ENCODE measurements at places on chromosomes 5 and 9.

DNA sequence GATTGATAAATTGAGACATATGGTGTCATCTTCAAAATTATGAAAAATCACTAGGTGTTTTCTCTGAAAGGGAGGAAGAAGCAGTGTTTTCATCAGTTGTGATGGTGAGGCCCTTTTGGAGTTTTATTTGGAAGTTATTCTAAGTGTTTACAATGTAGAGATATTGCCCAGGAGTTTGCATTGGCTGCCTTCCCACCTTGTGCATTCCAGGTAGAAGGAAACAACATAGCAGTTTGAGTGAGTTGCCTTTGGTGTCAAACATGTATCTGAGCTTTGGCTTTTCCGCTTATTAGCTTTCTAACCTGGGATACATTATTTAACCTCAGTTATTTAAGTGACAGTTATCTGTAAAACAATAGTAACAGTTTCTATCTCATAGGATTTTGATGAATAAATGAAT, 122.5 kb downstream of the SCAMP1 start:
- no peak for DNase-seq

- no peak for DNase-seq
Observed at GRCh38 chr9:129457325-129457779, 163.5 kb downstream of the C9orf50 start.

GRCh38 chr5:1512541-1513291, 11.0 kb downstream of the LPCAT1 start:
- DNase-seq = no peak

GRCh38 chr5:36033486-36033885, 33.2 kb downstream of the UGT3A2 start:
- DNase-seq = no peak

- no peak for DNase-seq
Observed at GRCh38 chr9:114416906-114417305, 29.1 kb upstream of the AKNA start.

DNA sequence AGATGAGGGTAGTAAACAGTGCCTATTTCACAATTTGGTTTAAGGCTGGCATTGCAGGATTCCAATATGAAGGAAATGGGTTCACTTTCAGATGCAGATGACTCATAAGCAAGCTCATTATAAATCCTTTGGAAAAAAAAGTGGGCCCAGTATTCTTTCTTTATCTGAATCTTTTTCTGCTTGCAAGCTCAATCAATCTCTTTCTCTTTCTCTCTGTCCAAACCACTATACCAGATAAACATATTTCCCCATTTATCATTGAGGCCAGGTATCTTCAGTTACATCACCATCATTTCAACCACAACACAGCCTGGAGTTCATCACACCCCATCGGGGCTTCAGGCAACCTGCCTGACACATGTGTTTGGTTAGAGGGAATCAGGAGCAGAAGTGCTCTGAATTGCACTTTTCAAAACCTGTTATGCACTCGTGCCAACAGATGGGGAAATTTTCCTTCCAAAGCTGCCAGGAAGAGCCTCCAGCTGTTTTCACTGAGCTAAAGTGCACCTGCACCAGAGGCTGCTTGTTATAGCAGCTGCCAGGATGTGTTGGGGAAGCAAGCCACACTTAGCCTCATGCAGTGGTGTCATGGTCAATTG, 30.0 kb upstream of the MAMDC2 start:
- no peak for DNase-seq

- DNase-seq = no peak
Observed at GRCh38 chr5:53392073-53392472, 88.4 kb upstream of the FST start.

GRCh38 chr9:127064335-127064734, 58.1 kb downstream of the ANGPTL2 start:
- no peak for DNase-seq

DNA sequence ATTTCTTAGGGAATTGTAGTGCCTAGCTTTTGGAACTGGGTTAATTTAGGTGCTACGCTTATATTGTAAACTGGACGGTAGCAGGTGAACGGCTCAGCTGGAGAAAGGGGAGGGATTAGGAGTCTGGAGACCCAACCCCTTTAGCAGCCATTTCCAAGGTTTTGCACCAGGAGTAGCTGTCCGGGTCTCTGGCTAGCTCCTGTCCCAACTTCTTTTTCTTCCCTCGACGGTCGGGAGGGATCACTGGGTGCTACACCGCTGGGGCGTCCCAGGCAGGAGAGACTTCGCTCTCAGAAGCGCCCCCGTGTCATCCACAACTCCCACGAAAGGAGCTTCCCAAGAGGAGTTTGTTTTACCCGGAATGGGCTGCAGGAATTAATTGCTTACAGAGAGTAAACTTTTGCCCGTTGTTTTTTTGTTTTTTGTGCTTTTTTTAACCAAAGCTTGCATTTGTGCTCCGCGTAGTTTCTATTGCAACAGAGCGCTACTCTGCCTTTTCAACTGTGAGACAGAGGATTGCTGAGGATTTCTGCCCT, 1640.9 kb upstream of the C9orf72 start:
- DNase-seq = no peak

GRCh38 chr5:109390188-109390587, 19.6 kb downstream of the PJA2 start:
- DNase-seq = no peak

- no peak for DNase-seq
Observed at GRCh38 chr5:433836-434235, 9.1 kb upstream of the EXOC3 start.

DNA sequence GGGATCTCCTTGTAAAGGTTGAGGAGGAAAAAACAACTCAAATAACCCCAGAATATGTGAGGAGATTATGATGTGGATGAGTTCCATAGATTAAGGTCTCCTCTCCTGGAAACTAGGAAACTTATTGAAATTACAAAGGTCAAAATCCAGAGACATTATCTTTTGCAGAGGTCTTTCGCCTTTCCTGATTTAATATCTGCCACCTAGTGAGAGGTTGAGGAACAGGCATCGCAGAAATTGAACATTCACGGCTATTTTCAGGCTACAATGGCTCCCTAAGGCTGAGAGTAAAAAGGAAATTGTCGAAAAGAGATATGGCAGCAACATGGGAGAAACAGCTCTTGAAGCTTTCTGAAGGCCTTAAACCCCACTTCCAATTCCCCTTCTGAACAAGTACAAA, 127.5 kb upstream of the PLCXD3 start:
- no peak for DNase-seq

- no peak for DNase-seq
Observed at GRCh38 chr9:74503219-74503618, 6.1 kb downstream of the RORB start.

DNA sequence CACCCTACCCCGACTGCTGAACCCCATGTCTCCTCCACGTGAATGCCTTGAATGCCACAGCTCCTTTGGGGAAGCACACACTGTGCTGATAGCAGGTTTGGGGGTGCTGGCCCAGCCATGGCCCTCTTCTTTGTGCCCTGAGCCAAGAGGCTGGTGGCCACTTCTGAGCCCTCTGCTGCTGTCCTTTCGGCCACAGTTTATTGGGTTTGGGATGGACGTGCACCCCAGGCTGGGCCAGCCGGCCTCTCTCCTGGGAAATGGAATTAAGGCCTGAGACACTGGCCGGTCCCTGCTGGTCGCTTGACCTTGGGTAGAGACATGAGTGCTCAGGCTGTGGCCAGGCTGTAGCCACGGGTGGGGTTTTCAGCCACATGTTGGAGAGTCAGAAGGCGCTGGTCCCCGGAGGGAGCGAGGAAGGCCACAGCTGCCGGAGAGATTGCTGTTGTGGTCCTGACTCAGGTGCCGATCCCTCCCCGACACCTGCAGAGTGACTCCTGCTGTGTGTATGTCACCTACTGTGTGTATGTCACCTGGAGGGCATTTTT, 26.6 kb downstream of the FAM163B start:
- no peak for DNase-seq

GRCh38 chr9:107423540-107423939, 66.0 kb downstream of the KLF4 start:
- no peak for DNase-seq

DNA sequence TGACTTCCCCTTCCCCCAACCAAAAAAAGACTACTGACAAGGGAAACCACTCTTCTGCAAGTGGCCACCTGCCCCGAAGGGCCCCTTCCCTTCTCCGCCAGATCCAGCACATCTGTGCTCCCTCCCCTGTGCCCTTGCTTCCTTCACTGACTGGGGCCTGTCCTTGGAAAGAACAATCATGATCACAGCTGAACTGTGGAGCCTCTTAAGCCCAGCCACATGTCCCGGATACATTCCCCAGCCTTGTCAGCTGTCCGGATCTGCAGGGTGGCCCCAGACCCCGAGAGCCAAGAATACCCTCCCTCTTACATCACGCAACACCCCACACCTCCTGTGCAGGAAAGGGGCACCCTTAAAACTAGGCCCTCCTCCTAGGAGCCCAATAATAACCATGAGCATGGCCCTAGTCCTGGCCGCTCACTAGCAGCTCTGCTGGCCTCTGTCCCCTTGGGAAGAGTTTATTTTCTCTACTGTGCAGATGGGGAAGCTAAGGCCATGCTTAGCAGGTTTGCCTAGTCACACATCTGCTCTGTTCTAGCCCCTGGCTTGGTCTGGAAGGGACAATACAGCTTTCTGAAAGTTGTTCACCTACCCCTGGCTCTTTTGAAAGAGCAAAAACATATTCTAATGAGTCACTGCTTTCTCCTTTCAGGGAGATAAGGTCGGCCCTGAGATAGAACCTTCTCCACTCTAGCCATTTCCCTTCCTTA, 3.8 kb downstream of the SPRY4 start:
- DNase-seq = no peak

DNA sequence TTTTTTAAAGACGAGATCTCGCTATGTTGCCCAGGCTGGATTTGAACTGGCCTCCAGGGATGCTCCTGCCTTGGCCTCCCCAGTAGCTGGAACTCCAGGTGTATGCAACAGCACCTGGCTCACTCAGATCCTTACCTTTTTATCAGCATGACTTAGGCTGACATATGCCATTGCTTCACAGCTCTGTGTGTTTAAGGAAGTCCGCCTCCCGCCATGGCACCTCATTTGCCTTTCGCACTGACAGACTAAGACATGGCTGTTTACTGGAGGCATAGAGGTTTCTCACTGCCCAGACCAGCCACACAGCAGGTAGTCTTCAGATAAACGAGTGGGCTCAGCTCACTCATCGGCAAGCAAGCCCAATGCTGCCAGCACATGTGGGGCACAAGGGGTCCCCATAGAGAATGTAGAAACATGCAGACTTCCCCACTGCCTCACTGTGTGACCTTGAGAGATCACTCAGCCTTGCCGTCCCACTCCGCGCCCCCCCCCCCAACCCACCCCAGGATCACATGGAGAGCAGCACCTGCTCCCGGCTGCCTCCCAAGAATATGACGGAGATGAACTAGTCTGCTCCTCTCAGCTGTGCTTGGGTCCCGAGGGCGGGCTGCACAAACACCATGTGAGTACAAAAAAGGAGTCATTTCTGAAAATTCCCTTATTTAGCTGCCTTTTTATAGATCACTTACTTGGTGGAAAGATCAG, 62.8 kb downstream of the DCP2 start:
- no peak for DNase-seq

- no peak for DNase-seq
Observed at GRCh38 chr9:127664678-127665507, 41.9 kb upstream of the CFAP157 start.

DNA sequence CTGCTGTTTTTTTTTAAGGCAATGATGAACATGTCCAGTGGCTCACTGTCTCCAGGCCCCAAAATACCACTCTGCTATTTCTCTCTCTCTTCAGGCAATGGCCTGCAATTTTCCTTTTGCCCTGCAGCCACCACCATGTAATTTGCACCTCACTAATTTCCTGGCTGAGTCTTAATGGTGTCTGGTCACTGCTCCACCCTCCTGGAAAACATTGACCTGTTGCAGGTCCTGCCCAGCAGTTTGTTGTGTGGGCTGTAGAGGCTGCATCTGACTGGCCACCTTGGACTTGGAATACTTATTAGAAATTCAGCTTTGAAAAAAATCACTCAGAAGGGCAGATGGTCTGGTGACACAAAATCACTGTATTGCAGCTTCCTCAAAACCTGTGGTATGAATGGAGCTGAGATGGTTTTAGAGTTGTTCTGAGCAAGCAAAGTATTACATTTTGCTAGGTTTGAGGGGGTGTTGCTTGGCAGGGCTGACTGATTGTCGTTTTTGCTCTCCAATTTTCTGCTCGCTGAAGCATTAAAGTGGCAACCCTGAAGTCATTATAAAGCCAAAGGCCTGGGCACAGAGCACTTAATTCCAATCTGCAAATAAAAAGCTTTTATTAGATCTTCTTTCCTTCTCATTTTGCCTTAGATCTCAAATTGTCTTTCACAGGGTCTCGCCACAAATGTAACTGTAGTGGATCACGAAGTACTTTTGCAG, 134.8 kb downstream of the TMEM174 start:
- DNase-seq = no peak
